ENCODE measurements at places on chromosomes 13 and 19. TPM values are rescaled to one million over a fixed set of nuclear protein-coding genes. Genes with fewer than 3 reads are reported as not detected.

LILRA2 gene
- 1.4 TPM for total RNA-seq

DNA sequence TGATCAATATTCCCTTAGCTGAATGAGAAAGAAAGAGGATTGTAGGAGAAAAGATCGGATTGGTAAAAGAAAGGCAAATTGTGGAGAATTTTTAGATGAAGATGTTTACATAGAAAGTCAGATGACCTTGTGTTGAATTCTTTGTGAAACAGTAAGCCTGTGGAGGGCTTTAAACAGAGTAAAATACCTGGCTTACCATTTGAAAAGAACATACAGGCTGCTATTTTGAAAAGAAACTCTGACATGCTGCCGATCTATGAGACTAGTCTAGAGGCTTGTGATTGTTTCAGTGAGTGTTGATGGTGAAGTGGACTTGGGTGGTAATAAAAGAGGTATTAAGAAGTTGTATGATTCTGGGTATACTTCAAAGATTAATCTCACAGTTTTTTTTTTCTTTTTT is 938.9 kb upstream of the PRR20A start:
- DNase-seq: no peak
- H3K4me1 ChIP-seq: no peaks in the 10 kb centered on the region
- no peaks in the 10 kb centered on the region for H3K27me3 ChIP-seq
- no peak overlapping the region for H3K27ac ChIP-seq

BEST2 gene
- not detected for total RNA-seq

KDM4B gene
- 73.5 TPM for total RNA-seq

SLAIN1 gene
- total RNA-seq: 25.7 TPM

CFAP97D2 gene
- total RNA-seq: 0.45 TPM

NDUFA7 gene
- total RNA-seq: 28.4 TPM

BRME1 gene
- 3.8 TPM for total RNA-seq

- no peak overlapping the region for H3K27ac ChIP-seq
- no peak overlapping the region for H3K4me3 ChIP-seq
- no peak for DNase-seq
- H3K4me1 ChIP-seq: no peaks in the 10 kb centered on the region
Measured at GRCh38 chr13:99151516-99151915, 49.1 kb upstream of the UBAC2 start.

DNA sequence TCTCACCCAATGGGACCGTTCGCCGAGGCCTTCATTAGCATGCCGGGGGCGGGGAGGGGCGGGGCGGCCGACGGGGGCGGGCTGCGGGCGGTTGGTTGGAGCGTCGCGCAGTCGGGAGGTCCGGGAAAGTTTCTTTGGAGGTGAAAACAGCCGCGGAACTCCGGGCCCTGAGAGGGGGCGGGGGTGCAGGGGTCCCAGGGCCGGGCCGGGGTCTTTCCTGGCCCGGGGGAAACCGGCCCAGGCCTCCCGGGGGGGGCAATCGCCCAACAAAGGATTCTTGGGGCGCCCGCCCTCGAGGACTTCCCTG is at the start of gene HMG20B:
Gene HMG20B (plus strand): TSS at position 90 of the 307 bp plus-strand sequence. CDS start 366 bp downstream, outside the sequence.
- H3K4me3 ChIP-seq: peak within 1 kb of the TSS; percentile 84
- H3K4me1 ChIP-seq: peaks cover 26% of the 10 kb centered on the region
- no peak for DNase-seq
- no peaks in the 10 kb centered on the region for H3K36me3 ChIP-seq

- H3K36me3 ChIP-seq: no peaks in the 10 kb centered on the region
- DNase-seq: no peak
- no peaks in the 10 kb centered on the region for H3K4me1 ChIP-seq
- H3K27me3 ChIP-seq: no peaks in the 10 kb centered on the region
- H3K4me3 ChIP-seq: no peak overlapping the region
Measured at GRCh38 chr13:73365252-73365651, 306.4 kb downstream of the KLF5 start.

PSG4 gene
- total RNA-seq: not detected

GRCh38 chr19:12956446-12957388 is at the start of gene GADD45GIP1:
Gene GADD45GIP1, minus strand, starts transcription at chr19:12957223. Its CDS starts 11 bp downstream, at chr19:12957212.
- peaks cover 17% of the 10 kb centered on the region for H3K4me1 ChIP-seq
- H3K27me3 ChIP-seq: no peaks in the 10 kb centered on the region
- H3K36me3 ChIP-seq: peaks cover 25% of the 10 kb centered on the region
- H3K4me3 ChIP-seq: peak within 1 kb of the TSS; percentile 59
- DNase-seq: peak; percentile 74

- no peak overlapping the region for H3K27ac ChIP-seq
- H3K4me3 ChIP-seq: no peak overlapping the region
- no peaks in the 10 kb centered on the region for H3K36me3 ChIP-seq
- H3K4me1 ChIP-seq: no peaks in the 10 kb centered on the region
Measured at GRCh38 chr13:69524459-69525150, 583.0 kb upstream of the ATXN8OS start.

GRCh38 chr19:32599736-32600157 is 18.8 kb downstream of the PDCD5 start:
- H3K4me3 ChIP-seq: no peak overlapping the region
- peak; percentile 83 for DNase-seq
- H3K4me1 ChIP-seq: no peaks in the 10 kb centered on the region
- no peak overlapping the region for H3K27ac ChIP-seq

GRK1 gene
- not detected for total RNA-seq

PTH2 gene
- total RNA-seq: not detected

GRCh38 chr19:55641426-55642152 is 787 bp downstream of the ZNF580 start:
- DNase-seq: peak; percentile 68
- peaks cover 62% of the 10 kb centered on the region for H3K4me1 ChIP-seq
- H3K4me3 ChIP-seq: peak overlapping the region; percentile 60
- peaks cover 13% of the 10 kb centered on the region for H3K36me3 ChIP-seq

NLRP9 gene
- not detected for total RNA-seq

DNA sequence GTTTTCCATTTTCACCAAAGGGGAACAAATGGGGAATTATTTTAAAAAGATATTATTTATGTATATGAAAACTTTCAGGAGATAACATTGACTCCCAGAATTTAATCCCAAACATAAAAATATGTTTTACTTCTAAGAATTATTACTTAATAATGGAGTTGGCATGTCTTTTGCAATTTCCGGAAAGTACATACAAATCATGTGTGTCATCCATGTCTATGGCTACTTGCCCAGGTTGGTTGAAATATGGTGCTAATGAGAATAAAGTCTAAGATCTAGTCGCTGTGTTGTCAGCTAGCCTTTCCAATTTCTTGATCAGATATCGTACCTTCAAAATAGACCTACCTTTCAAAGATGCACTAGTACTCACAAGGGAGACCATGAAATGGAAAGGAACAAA is 1003.2 kb upstream of the PCDH20 start:
- H3K4me1 ChIP-seq: no peaks in the 10 kb centered on the region
- no peak overlapping the region for H3K27ac ChIP-seq
- H3K27me3 ChIP-seq: no peaks in the 10 kb centered on the region
- H3K4me3 ChIP-seq: no peak overlapping the region

DNA sequence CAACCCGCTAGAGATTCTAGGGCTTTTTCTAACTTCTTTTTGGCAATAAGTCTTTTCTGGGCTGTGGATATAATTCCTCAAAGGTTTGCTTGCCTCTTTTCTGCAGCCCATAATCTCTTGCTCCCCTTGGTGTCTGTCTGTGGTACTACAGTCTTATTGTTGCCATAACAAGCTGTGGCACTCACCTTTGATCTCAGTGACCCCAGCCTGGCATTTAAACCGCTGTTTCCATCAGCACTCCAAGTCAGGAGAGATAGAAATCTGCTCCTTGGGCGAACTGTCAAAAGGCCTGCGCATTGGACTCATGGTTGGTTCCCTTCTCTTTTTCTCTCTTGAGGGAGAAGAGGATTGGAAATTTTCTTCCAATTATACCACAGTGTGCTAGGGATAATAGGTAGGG is 14.5 kb upstream of the MPHOSPH8 start:
- no peak for DNase-seq
- H3K36me3 ChIP-seq: no peaks in the 10 kb centered on the region
- H3K4me3 ChIP-seq: no peak overlapping the region
- H3K27ac ChIP-seq: no peak overlapping the region
- no peaks in the 10 kb centered on the region for H3K4me1 ChIP-seq

DNA sequence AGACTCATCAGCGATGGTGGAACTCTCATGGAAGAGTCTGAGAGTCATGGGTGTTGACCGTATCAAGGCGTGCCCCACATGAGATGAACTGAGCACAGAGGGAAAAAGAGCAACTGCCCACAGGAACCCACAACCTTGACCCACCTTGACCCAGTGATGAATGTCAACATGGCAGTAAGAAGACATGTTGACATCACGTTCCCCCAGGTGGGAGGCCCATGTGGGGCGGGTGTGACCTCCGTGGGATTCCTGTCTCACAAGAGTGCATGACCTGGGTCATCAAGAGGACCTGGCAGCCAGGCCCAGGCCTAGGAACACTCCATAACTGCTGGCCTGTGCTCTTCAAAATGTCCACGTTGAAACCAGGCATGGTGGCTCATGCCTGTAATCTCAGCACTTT is 45.8 kb downstream of the EPS15L1 start:
- H3K27me3 ChIP-seq: no peaks in the 10 kb centered on the region
- no peaks in the 10 kb centered on the region for H3K4me1 ChIP-seq
- no peak for DNase-seq
- no peak overlapping the region for H3K27ac ChIP-seq
- no peak overlapping the region for H3K4me3 ChIP-seq
- peaks cover 74% of the 10 kb centered on the region for H3K36me3 ChIP-seq

PROZ gene
- not detected for total RNA-seq

DNA sequence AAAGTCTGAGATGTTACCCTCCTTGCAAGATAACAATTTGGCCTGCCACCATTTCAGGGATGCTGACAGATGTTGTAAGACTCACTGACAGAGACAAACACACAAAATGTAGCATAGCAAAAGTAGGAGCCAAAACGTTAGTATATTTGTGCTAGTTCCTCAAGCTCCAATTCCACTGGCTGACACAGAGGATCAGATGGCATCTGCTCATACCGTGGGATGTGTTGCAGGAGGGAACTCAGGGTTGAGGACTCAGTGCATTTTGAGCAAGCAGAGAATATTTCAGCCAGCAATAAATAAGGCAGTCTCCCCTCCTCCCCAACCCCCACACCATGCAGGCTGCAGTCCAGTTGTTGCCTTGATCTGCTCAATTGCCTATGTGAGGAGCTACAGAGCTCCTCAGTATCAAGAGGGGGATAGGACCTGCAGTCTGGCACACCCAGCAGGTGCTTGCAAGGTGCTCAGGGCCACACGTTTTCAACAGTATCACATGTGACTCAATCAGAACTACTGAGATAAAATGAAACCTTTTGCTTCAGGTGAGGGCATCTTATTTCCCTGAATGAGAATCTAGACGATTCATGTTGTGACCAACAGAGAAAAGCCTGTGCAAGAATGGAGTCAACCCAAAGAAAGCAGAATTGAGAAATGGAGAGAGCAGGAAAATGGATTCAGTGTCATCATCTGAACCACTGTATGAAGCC is 23.6 kb upstream of the LRCH1 start:
- no peaks in the 10 kb centered on the region for H3K36me3 ChIP-seq
- no peak overlapping the region for H3K4me3 ChIP-seq
- DNase-seq: no peak
- no peaks in the 10 kb centered on the region for H3K4me1 ChIP-seq

LILRB5 gene
- 0.18 TPM for total RNA-seq

- DNase-seq: no peak
- no peak overlapping the region for H3K27ac ChIP-seq
- H3K36me3 ChIP-seq: no peaks in the 10 kb centered on the region
Measured at GRCh38 chr13:44703371-44703770, 127.2 kb upstream of the TSC22D1 start.

DNA sequence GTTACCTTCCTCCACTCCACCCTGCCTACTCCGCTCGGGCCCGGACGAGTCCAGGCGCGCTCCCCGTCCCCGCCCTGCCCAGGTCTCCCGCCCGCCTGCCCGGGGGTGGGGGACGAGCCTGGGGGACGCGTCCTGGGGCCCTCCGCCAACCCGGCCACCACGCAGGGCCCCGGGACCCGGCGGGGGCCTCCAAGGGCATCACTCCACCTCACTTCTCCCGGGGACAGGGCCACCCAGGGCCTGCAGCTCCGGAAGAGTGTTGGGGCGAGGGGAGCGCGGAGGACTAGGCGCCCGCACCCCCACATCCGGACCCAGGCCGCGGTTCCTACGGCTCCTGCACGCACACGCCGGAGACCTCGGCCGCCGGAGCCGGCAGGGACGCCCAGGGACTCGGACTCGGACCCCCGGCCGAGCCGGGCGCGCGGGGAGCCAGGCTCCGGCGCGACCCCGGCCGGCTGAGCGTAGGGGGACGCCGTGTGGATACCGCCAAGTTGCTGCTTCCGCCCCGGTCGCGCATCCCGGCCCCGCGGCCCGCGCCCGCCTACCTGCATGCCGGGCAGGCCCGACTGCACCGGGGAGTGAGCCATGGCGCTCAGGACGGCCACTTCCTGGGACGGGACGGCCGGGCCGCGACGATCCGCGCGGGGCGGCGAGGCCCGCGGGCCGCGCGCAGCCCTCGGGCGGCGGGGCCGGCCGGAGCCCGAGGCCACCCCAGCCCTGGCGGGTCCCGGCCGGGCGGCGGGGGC is 534 bp downstream of the STK24 start:
- H3K4me1 ChIP-seq: peaks cover 24% of the 10 kb centered on the region
- no peaks in the 10 kb centered on the region for H3K27me3 ChIP-seq
- no peaks in the 10 kb centered on the region for H3K36me3 ChIP-seq
- peak overlapping the region; percentile 50 for H3K4me3 ChIP-seq
- peak; percentile 67 for DNase-seq

DNA sequence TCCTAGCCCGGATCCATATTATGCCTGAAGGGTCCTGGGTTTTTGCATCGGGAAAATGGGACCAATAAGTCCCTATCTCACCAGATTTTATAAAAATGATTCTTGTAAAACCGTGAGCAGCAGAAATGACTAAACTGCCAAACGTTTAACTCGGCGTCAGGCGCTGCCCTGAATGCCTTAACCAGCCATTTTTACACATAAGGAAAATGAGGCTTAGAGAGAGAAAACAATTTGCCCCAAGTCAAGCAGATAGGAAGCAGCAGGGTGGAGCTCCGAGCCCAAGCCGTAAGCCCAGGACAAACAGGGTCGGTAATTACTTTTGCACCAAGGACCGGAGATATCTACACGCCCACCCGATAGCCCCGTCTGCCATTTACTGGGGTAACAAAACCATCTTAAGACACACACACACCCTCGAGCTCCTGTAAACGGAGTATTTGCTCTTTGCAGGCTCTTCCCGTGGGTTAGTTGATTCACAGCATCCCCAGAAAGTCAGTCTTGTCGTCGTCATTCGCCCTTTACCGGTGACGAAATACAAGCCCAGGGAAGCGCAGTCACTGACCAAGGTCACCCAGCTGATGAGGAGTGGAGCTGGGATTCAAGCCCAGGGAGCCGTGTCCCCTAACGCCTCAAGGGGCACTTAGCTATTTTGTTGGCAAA is 16.0 kb upstream of the MRI1 start:
- H3K36me3 ChIP-seq: peaks cover 6% of the 10 kb centered on the region
- DNase-seq: no peak
- H3K4me1 ChIP-seq: peaks cover 18% of the 10 kb centered on the region
- H3K4me3 ChIP-seq: peak overlapping the region; percentile 97
- peak overlapping the region; percentile 96 for H3K27ac ChIP-seq
- H3K27me3 ChIP-seq: no peaks in the 10 kb centered on the region

OR7D2 gene
- not detected for total RNA-seq

DNA sequence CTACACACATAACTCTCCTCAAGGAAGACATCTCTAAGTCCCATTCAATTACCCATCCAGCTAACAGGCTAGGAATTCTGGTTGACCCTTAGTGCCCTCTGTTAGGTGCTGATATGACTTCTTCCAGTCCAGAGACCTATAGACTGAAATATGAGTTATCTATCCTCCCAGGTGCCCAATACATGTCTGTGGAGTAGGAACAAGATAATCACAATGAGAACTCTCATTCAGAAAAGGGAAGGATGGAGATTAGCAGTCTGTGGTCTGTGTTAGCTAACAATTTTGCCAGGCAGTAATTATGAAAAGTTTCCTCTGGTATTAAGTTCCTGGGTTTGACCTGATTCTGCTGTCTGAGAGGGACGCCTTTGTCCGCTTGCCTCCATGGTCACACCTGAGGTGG is 44.2 kb upstream of the SLAIN1 start:
- no peak overlapping the region for H3K4me3 ChIP-seq
- no peak overlapping the region for H3K27ac ChIP-seq
- DNase-seq: no peak
- no peaks in the 10 kb centered on the region for H3K36me3 ChIP-seq
- H3K27me3 ChIP-seq: no peaks in the 10 kb centered on the region

All from natural killer cell (primary cell).